Activated CD4-positive, alpha-beta memory T cell treated with anti-CD3 and anti-CD28 coated beads, Interleukin-2, amount 10 ng/mL, durations not matched to agents 7 days and 5 days (primary cell): ENCODE measurements at places on chromosomes 7 and 10. TPM values are rescaled to one million over a fixed set of nuclear protein-coding genes. Genes with fewer than 3 reads are reported as not detected.

OR2A1 gene
- 0.05 TPM for total RNA-seq

GLI3 gene
- total RNA-seq: not detected

PRF1 gene
- total RNA-seq: 141 TPM

LRRC17 gene
- total RNA-seq: 0.15 TPM

GBX1 gene
- not detected for total RNA-seq

CDK1 gene
- 125 TPM for total RNA-seq

STYXL1 gene
- 37.3 TPM for total RNA-seq

GSTO2 gene
- total RNA-seq: 0.88 TPM

SLC39A12 gene
- total RNA-seq: not detected

HTR5A gene
- total RNA-seq: not detected

KIF11 gene
- 79.5 TPM for total RNA-seq

ALKBH4 gene
- total RNA-seq: 9.4 TPM

ELN gene
- total RNA-seq: not detected

SYCE1 gene
- not detected for total RNA-seq

PDK4 gene
- not detected for total RNA-seq

PTPN20 gene
- 0.38 TPM for total RNA-seq

CNPY4 gene
- total RNA-seq: 32.5 TPM

LIPJ gene
- total RNA-seq: not detected

VTI1A gene
- 32.9 TPM for total RNA-seq

CYP26C1 gene
- not detected for total RNA-seq

MYOZ1 gene
- not detected for total RNA-seq

GIMAP2 gene
- total RNA-seq: 120 TPM

TLL2 gene
- not detected for total RNA-seq

CCDC3 gene
- total RNA-seq: 0.18 TPM

LIMK1 gene
- 26.1 TPM for total RNA-seq

PLPP4 gene
- not detected for total RNA-seq

PDE6C gene
- total RNA-seq: not detected

COL28A1 gene
- not detected for total RNA-seq

TRPV5 gene
- not detected for total RNA-seq

ZNF804B gene
- total RNA-seq: not detected

AKR1B1 gene
- 89.5 TPM for total RNA-seq

AKR1B15 gene
- not detected for total RNA-seq

AMPH gene
- not detected for total RNA-seq

CALHM1 gene
- 0.73 TPM for total RNA-seq

ACHE gene
- 0.13 TPM for total RNA-seq

HDAC9 gene
- 0.65 TPM for total RNA-seq

RPEL1 gene
- 0.13 TPM for total RNA-seq

GRIFIN gene
- total RNA-seq: not detected

BAG3 gene
- 27.2 TPM for total RNA-seq

NRAP gene
- not detected for total RNA-seq

ZNF488 gene
- 0.10 TPM for total RNA-seq

HECW1 gene
- not detected for total RNA-seq
